ENCODE measurements at places on chromosomes 16 and 17.
A peak's percentile ranks its signal among the peaks of the same experiment; 100 is the strongest.

GRCh38 chr17:40809721-40810421 is 10.1 kb upstream of the KRT28 start:
- no peak for DNase-seq

GRCh38 chr17:76683921-76684745 is 26.6 kb downstream of the MXRA7 start:
- DNase-seq, result no peak

DNA sequence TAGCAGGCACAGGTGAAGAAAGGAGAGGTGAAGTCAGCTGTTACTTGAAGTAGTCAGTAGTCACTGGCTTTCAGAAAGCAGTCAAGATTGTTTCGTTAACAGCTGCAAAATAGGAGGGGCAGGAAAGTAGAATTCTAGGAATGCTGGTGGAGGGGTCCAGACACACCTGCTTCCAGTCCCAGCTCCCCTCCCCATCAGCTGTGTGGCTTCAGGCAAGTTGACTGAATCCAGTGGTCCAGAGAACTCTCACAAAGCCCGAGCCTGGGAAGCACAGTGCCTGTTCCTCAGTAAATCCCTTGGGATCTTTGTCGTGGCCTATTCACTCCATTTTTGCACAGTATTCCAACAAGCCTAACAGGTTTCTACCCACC is 4.6 kb upstream of the SOCS1 start:
- no peak for DNase-seq

- no peak for DNase-seq
These were observed 635 bp downstream of the SCPEP1 start for GRCh38 chr17:56978441-56979090.

- peak; percentile 19 for DNase-seq
These were observed 910 bp upstream of the RAMP2 start for GRCh38 chr17:42759982-42760651.

DNA sequence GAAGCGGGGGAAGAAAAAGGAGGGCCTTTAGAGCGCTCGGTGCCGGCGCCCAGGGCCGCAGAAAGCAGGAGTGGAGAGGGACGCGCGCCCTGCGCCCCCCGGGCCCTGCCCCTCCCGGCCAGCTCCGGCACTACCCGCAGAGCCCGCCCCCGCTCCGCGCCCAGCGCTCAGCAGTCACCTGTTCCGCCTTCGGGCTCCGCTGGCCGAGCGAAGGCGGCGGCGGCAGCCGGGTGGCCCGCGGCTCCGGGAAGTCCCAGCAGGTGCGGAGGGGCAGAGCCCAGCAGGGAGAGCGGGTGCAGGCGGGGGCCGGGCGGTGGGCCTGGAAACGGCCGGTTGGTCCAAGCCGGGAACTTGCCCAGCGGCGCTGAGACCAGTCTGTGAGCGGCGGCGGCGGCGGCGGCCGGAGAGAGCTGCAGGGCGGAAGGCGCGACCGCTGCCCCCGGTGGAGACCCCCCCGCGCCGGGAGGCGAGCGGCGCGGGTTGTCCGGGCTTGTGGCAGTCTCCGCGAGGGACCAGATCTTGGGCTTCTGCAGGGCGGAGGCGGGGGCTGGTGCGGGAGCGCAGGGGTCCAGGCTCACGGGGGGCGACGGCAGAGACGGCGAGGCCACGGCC is 2.2 kb downstream of the IRX3 start:
- no peak for DNase-seq

- no peak for DNase-seq
These were observed 98.4 kb downstream of the MAP2K6 start for GRCh38 chr17:69512946-69513345.

- no peak for DNase-seq
These were observed 47.5 kb downstream of the COX4I1 start for GRCh38 chr16:85847036-85847435.

- no peak for DNase-seq
These were observed 9.8 kb upstream of the MAP3K14 start for GRCh38 chr17:45326626-45327025.

- DNase-seq, result no peak
These were observed 8.1 kb downstream of the MRPL58 start for GRCh38 chr17:75020331-75021110.

All from CD4-positive, alpha-beta T cell treated with Interferon gamma for 1 hour (primary cell).